ENCODE measurements at places on chromosomes 12 and 14.

DNA sequence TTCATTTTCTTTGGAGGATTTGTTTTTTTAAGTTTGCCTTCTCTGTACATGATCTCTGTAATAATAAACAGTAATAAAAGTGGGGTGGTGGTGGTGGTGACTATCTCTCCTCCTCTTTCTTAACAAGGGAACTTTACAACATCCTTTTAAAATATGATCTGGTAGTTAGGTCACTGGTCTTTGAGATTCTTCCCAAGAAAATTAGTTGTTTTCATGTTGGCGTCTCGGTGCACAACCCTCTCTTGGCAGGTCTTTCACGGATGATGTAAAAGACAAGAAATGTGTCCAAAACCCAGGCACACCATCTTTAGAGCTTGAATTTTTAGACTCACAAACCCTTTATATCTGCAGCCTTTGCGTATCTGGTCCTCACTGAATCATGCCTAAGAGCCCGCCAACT is 488.5 kb upstream of the TBX3 start:
- peak; percentile 15 for DNase-seq

DNA sequence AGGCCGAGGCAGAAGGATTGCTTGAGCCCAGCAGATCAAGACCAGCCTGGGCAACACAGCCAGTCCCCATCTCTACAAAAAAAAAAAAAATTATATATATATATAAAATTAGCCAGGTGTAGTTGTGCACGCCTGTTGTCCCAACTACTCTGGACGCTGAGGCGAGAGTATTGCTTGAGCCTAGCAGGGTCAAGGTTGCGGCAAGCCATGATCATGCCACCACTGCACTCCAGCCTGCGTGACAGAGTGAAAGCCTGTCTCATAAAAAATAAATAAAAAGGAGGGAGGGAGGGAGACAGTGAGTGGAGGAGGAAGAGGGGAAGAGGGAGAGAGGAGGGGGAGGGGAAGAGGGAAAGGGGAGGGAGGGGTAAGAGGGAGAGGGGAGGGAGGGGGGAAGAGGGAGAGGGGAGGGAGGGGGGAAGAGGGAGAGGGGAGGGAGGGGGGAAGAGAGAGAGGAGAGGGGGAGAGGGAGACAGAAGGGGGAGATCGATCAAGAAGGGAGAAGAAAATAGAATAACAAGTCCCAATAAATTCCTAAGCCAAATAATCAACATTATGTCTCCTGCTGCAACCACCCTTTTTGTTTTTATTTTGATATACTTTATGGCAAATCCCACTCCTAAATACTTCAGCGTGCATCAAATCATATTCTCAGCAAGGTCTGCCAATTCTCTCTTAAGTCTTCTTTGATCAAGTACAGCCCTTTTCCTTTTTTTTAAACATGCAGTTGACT is 163.9 kb downstream of the MED13L start:
- DNase-seq = no peak

DNA sequence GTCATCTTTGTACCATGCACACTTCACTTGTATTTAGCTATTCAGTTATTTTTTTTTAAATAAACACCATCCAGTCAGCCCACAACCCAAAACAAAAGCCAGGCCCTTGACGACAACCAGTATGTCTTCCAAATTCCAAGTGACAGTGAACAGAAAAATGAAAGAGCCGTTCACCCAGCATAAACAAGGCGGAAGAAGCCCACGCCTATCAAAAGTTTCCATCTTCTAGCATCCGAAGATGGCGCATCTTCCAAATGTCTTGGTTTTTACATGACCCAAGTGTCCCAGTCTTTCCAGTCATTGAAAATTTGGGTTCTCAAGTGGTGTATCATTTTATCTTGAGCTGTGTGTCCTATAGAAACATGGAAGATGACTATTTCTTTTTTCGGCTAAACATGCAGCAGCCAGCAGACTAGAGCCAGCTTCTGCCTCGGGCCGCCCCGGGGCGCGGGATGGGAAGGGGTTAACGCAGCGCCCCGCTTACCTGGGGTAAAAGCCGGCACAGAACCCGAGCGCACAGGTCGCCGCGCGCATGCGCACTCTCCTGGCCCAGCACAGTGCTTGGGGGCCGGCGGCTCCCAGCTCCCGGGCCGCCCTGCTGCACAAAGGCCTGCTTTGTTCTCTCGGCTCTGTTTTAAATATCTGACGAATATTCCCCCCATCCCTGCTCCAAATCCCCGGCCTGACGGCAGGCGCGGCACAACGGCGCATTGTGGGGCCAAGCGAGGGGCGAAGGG is 164.8 kb downstream of the ZFP36L1 start:
- DNase-seq = no peak

DNA sequence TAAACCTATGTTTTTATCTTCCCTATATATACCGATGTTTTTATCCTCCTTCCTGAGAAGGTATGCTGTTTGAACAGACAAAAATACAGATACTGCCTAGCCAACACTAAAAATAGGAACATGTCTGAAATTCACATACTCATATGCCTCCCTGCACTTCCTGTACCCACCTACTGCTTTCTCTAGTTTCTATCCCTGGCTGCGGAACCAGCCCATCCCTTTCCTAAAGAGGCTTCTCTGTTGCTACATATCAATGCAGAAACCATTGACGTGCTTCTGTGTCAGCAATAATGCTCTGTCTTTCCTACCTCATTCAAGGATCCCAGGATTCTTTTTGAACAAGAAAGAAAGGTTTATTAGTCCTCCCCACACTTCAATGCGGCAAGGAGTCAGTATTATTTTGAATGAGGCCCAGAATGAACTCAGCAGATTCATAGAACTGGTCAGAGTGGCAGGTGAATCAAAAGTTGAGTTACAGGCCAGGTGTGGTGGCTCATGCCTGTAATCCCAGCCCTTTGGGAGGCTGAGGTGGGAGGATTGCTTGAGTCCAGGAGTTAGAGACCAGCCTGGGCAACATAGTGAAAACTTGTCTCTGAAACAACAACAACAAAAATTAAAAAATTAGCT is 67.8 kb upstream of the NAP1L1 start:
- peak; percentile 11 for DNase-seq
